ENCODE measurements at places on chromosomes 11 and 22.

GRCh38 chr22:17633217-17633997 lies 4.9 kb upstream of the ATP6V1E1 start:
- no peak for DNase-seq

DNA sequence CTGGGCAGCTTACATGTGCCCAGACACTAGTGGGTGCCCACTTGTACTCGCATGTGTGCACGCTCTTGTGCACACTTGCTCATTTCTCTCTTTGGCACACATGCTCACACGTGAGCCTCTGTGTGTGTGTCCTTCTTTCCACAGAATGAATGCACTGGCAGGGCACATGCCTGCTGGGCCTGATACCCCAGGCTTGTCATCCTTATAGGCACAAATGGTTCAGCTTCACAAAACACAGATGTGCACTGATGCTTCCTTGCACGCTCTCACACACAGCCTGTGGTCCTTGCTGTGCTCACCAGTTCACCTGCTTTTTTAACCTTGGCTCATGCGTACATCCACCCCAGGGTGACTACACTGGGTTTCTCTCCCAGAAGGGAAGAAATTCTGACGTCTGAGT lies 174.8 kb downstream of the BUD13 start:
- no peak for DNase-seq

DNA sequence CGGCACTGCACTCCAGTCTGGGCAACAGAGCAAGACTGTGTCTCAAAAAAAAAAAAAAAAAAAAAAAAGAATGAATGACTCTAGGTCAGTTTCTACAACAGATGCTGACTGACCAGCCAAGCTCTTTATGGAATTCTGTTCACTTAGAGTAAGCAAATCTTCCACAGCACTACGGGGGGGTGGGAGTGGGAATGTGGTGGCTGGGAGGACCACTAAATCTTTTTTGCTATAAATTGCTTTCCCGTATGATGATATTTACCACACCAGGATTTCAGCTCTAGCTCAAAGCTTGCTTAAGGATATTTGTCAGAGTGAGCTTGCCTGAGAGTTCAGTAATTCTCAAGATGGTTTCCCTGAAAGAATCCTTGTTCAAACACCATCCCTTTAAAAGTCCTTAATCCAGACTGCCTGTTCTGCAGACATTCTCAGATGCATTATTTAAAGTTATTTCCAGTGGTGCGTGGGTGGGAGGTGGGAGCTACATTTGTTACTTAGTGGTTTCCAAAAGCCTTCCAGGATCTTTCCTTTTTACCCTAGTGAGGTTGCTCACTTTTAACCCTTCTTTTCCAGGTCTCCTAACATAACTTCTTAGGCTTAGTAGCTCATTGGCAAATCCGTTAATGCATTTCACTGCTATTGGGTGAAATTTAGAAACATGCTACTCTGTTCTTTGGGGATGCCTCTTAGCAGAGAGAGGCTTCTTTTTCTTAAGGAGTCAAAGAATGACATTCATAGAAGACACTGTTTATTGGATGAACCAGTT lies 65.9 kb downstream of the UBASH3B start:
- no peak for DNase-seq

DNA sequence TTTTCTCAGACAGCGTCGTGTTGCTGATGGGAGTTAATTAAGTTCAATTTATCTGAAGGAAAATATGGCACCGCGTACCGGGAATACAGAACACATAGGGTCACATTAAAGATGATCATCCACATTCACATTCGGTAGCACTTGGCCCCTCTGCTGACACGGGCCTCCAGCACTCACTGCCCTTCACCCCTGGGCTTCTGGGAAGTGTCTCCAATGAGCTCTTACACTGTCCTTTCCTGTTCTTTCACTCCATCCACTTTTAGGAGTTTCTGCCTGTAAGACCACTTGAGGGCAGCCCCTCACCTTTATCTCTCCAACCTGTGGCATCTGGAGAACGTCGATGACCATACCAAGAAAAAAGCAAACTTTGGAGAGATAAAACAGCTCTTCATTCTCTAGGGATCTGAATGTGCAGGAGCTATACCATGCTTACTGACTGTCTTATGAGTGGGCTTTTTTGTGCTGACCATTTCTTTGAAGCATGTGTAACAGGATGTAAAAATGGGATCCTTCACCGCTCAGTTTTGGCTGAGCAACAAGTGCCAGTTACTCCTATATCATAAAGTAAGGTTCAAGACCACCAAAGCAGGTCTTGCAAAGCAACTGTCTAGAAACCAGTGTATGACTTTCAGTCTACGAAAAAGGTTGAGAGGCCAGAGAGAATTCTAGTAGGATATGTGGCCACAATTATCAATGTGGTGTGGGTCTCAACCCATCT lies 1.1 kb upstream of the SERGEF start:
- no peak for DNase-seq

DNA sequence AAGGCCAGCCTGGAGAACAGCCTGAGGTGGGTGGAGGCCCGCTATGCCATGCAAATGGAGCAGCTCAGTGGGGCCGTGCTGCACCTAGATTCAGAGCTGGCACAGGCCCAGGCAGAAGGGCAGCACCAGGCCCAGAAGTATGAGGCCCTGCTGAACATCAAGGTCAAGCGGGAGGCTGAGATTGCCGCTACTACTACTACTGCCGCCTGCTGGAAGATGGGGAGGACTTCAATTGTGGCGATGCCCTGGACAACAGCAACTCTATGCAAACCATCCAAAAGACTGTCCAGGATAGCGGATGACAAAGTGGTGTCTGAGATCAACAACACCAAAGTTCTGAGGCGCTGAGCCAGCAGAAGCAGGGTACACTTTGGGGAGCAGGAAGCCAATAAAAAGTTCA lies 3.1 kb upstream of the TMEM218 start:
- no peak for DNase-seq

- DNase-seq: no peak
These were observed 5.8 kb downstream of the DEPDC7 start for GRCh38 chr11:33021501-33021900.

GRCh38 chr11:124394408-124394807 lies 4.4 kb downstream of the OR8B3 start:
- DNase-seq: no peak

DNA sequence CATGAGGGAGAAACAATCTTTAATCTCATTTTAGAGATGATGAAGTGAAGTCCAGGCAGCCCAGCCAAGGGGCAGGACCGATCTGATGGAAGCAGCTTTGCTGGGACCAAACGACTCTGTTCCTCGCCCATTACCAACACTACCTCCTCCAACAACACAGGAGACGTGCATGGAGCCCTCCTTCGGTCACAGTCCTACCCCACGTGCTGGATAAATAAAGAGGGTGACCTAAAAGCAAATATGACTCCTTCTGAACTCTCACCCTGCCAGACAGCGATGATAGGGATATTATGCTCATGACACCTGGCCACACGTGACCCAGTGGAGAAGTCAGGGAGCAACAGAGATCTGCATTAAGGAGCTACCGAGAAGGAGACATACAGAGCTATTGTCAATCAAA lies 26.0 kb downstream of the SCGB1A1 start:
- no peak for DNase-seq

DNA sequence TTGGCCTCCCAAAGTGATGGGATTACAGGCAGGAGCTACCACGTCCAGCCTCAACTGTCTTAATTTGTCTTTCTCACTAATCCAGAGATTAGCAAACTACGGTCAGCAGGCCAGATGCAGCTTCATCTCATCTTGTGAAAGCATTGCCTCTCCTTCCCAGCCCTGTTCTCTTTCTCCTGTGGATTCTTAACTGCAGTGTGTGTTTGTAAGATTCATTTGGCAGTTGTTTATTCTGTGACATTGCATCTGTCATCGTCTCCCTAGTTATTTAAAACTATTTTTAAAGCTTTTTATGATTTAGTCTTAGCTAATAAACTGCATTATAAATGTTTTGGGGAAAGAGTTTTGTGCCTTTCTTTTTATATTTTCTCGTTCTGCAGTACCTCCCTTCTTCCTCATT lies 29.2 kb downstream of the RNF169 start:
- DNase-seq: no peak

DNA sequence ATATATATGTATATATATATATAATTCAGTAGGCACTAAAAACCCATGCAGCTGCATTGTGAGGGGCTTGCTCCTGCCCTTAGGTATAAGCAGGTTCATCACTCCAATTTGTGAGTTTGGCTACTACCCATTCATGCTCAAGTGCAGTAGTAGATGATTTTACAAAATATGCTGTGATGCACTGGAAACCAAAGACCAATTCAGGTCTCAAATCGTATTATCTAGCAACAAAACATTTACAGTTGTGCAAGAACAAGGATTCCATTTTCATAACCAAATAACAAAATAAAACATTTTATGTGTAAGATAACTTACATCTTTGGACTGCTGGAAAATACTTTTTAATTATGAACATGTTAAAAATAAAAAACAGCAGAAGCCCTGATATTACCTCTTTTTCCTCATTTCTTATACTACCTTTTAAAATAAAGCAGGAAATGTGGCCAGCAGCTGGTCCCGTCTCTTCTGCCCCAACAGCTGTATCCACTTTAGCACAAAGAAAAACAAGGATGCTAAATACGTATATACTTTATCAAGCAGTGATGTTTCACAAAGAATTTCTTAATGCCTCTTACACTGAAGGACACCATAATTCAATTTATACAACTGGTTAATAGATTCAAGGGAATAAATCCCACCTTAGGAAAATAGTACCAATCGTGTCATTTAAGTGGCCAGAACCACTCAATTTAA lies 2.8 kb downstream of the CREBZF start:
- no peak for DNase-seq

DNA sequence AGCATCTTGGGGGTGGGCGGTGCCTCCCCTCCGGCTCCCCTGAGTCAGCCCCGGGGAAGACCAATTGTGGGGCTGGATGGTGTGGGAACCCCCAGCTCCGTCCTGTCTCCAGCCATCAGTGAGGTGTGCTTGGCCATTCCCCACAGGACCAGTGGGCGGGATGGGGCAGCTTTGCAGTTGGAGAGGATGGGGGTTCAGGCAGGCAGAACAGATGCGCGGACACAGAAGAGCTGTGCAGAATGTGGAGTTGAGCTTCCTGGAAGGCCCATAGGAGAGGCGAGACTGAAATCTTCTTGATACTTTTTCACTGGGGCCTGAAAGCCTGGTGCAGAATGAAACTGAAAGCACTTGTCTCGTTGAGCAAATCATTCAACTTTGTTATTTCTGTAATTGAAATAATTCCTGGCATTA lies 23.8 kb downstream of the PARVB start:
- no peak for DNase-seq

GRCh38 chr22:40213478-40213877 lies 35.8 kb downstream of the TNRC6B start:
- no peak for DNase-seq

DNA sequence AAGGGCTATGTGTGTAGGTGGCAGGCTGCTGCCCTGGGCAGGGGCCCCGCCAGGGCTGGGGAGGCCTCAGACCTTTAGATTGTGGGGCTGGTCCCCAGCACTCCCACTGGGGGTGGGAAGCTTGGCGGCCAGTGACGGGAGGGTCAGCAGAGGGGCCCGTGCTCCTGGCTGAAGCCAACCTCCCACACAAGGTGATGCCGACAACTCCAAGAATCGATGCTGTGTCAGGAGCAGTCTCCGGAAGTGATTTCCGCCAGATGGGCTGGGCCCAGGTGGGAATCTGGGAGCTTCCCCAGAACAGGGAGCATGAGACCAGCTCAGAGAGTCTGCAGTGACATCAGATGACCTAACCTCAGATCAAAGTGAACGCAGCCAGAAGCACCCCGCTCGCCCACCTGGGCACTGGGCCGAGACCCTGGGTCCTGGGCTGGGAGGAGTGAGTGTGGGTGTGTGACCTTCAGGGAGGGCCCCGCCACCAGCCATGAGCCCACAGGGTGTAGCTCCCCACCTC lies 7.7 kb downstream of the TRPM5 start:
- DNase-seq: no peak

DNA sequence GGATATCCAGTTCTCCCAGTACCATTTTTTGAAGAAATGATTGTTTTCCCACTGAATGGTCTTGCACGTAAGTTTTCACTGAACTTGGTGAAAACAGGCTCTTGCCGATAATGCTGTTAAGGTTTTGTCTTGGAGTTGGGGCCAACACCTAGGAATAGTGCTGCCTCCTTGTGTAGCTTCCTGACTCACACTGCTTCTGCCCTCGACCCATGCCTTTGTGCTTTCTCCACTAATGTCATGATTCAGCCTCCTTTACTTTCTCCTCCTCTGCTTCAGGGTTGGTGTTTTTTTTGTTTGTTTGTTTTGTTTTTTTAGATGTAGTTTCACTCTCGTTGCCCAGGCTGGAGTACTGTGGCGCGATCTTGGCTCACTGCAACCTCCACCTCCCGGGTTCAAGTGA lies 30.2 kb downstream of the SLC5A1 start:
- DNase-seq: no peak

DNA sequence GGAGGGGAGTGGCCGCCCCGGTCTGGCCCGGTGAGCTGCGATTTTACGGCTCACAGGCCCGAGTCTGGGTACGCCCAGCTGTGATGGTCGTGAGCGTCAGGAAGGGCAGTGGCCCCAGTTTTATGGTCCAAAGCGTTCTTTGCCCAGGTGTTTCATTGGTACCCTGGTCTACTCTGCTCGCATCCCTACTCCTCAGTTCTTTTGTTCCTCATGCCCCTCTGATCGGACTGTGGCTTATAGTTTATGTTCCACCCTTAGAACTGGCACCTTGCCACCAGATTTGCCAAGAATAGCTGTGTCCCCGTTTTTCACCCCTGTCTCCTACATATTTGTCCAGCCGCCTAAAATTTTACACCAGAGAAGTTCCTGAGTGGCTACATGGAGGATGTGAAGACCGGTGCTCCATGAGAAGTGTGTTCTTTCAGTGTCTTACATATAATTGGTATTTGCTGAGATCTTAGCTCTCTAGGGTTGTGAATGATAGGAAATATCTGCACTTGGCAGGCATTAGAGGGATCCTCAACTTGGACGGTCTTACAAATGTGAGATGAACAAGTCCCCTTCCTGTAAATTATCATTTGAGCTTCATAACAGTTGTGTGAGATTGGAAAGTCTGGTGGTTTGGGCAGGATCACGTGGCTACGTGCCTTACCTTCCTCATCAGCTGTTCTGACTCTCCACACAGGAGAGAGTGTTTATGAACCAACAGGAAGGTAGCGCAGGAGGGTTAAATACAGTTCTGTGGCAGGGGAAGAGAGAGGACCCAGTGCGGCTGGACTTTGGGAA lies 1.1 kb downstream of the PANX1 start:
- DNase-seq: no peak

- DNase-seq: no peak
These were observed 34.5 kb downstream of the TENM4 start for GRCh38 chr11:79406376-79406775.

- no peak for DNase-seq
These were observed 77.9 kb upstream of the OR5AK2 start for GRCh38 chr11:56910785-56911184.

All from activated T-helper 2 cell treated with anti-CD3 and anti-CD28 coated beads, Interferon-gamma antibody, Interleukin-2, Interleukin-4, amounts not matched to agents 10 μg/mL and 5 μg/mL and 100 μg/mL, durations not matched to agents 14 hours and 24 hours and 36 hours (primary cell).